ENCODE measurements at places on chromosomes 3 and 15. TPM values are rescaled to one million over a fixed set of nuclear protein-coding genes. Genes with fewer than 3 reads are reported as not detected.

DNA sequence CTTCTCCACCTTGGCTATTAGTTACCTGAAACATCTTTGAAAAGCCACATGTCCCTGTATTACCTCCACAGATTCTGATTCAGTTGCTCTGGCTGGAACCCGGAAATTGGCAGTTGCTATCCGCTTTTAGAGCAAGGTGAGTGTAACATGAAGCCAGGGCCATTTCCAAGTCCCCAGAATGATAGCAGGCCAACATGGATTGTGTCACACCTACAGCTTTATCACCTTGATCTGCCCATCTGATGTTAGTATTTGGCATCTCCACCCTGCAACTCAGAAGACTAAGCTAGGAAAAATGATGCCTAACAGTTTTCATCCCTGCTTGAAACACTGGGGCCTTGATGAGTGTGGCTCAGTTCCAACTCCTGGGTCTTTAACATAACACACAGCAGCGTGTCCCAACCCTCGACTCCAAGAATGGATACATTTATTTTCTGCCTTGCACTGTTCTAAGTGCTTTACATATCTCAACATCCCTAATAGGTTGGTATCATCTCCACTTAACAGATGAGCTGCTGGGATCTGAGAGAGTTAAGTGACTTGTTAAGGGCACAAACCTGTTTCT, 21.3 kb upstream of the NUDT16 start:
- no peak for DNase-seq

DNA sequence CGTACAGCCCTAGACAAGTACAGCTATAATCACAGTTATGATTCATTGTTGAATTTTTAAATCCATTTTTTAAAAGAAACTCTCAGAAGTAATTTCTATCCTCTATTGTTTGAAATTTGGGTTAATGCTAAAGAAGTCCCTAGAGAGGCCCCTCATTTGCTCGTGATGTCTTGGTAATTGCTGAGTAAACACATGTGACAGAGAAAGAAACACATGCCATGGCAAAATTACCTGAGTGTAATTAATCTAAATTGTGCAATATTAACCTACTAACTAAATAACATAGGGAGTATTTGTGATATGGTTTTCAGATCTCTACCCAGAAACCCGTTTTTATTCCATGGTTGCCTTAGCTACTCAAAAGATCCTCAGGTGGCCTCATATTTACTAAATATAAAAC, 10.8 kb downstream of the NEK10 start:
- DNase-seq: no peak

DNA sequence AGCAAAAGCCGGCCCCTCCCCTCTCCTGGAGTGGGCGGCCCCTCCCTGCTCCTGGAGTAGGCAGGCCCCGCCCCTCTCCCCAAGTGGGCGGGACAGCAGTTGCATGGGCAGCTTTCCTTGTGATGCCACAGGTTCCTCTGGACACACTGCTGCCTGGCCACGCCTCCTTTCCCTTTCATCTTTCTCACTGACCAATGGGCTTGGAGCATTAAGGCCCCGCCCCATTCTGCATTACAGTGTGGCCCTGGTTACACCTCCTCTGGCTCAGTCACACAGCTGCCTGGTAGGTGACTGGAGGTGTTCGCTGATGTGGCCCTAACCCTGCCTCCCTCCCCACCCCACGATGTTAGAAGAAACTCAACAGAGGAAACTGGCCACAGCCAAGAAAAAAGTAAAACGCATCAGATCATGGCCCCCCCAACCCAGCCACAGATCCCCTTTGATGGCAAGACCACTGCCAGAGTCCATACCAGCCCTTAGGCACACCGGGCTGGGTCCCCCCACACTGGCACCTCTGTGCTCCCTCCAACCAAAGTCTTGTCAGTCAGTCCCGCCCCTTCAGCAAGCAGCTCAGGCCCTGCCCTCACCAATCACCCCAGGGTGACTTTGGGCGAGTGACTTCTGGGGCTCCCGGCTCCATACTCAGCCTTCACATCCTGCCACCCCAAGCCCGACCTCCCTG, 84.3 kb downstream of the ADAMTS7 start:
- no peak for DNase-seq

DNA sequence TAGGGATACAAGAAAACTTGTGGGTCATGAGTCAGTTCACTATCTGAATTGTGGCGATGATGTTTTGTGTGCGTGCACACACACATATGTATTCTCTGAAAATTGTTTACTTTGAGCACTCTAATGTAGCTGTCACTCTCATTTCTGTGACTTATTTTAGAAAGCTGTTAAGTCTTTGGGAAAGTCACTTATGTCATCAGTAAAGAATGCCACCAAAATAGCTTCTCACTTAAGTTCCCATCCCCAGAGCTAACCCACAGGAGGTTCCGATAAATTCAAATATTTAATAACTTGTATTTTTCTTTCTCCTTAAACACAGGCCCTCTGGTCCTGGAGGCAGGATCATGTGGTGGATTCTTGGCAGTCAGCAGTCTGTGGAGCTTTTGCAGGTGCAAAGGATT, 138.3 kb downstream of the LRIG1 start:
- DNase-seq: peak; percentile 80

DNA sequence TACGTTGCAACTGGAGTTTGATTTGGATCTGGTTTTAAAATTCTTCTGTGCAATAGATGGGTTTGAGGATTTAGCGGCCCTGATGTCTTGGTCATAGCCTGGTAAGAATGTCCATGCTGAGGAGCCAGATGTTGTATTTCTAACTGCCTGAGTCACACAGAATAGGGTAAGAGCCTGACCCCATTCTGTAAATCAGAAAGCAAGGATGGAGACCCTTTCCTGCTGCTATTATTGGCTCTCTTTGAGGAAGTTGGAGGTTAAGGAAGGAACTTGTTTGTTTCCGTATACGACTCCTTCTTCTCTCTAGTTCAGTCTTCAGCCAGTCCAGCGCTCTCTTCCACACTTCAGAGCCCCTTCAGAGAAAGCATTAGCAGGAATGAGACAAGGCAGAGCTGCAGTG, 65.1 kb downstream of the HCN4 start:
- DNase-seq: no peak

- DNase-seq: no peak
These were observed 707.8 kb upstream of the LMCD1 start for GRCh38 chr3:7793786-7794185.

DNA sequence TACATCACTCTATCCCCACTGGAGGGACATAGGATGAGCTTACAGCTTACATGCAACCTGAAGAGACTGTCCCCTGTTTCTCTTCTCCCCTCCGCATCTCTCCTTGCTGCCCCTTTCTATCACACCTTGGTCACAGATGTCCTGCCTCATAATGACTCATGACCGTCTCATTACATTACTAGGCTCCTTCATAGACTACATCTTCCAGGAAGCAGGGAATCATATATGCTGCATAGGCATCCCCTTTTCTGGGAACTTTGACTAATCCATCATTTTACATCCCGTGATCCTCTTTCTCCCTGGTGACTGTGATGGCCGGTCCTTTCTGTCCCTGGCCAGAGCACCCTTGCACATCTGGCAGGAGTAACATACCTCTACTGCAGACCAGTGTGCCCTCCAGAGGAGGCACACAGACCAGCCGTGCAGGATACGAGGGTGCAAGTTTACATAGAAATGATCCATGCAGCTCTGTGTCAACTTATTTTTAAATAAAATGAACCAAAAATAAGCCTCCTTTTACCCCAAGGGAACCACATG, 188.9 kb downstream of the CACNA2D3 start:
- no peak for DNase-seq

- DNase-seq: no peak
These were observed 351.1 kb downstream of the OCA2 start for GRCh38 chr15:27747997-27748396.

DNA sequence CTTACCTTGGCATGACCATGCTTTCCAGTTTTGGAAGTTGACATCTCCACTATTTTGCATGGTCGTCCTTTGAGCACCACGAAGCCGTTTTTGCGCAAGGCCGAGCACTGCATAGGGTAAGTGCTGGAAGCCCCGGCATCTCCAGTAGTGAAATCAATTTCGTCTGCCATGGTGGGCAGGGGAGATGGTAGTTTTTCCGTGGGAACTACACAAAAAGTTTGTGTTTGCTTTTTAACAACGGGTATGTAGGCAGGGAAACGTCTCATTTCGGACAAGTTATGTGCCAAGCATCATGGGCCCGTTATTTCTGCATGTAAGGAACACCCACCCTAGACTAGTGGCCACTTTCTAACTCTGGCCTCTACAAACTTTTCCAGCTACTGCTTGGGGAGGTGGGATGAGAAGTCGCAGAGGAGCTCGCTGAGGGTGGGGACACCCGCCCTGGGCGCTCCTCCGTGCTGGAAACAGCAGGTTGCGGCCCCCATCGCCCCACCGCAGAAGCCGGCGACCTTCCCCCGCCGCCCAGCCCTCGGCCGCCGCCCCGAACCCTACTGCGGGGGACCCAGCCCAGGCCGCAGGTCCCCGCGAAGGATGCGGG, 701 bp downstream of the EIF5A2 start:
- peak; percentile 35 for DNase-seq

GRCh38 chr3:123759311-123759710, 124.8 kb downstream of the MYLK start:
- no peak for DNase-seq

GRCh38 chr3:40445880-40446279, 11.3 kb upstream of the RPL14 start:
- DNase-seq: no peak

GRCh38 chr15:101807345-101807945, 4.1 kb downstream of the OR4F6 start:
- DNase-seq: no peak

DNA sequence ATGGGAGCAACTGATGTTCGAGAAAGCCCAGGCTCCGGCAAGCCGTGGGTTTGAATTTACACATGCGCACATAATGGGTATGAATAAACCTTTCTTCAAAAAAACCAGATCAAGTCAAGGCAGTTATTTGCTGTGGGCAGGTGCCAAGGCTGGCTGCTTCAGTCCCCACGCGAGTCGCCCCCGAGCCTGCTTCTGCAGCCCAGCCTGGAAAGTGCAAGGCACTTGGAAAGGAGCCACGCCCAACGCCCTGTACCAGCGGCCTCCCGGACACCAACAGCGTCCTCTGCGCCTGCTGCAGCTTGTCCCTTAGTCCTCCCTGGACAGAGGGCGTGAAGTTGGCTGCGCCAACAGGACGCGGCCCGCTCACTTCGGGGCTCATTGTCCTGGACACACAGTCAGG, 68.9 kb downstream of the KLF15 start:
- DNase-seq: no peak

GRCh38 chr3:53377794-53378193, 30.5 kb upstream of the DCP1A start:
- no peak for DNase-seq

DNA sequence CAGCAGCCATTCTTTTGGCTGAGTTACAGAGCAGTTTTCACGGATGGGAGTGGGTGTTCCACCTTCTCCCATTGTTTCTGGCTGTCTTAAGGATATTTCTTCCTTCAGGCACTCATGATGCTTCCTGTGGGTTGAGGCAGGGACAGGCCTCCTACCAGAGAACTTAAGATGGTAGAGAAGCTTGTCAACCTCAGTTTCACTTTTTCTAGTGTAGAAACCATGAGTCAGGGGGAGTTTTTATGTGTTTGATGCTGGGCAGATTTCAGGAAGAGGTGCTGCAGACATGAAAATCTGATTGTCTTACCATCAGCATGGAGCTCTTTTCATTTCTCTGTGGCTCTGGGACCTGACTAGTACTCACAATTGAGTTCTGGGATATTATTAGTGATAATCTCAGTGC, 48.7 kb upstream of the VEPH1 start:
- DNase-seq: no peak

The GPR62 gene
- total RNA-seq: under 0.01 TPM

The CCDC80 gene
- 158 TPM for total RNA-seq

The NTRK3 gene
- total RNA-seq: not detected

The C3orf33 gene
- total RNA-seq: 7.8 TPM

The BNC1 gene
- 5.2 TPM for total RNA-seq

The ST3GAL6 gene
- total RNA-seq: 5.2 TPM

The ISL2 gene
- total RNA-seq: 0.64 TPM

The EPHB3 gene
- 3.5 TPM for total RNA-seq

Data from fibroblast of villous mesenchyme (primary cell).